NCI-H1105 treated with DMSO at 0.1 percent for 48 hours (cell line): ENCODE measurements at places on chromosomes 16 and 17.

- no peak for DNase-seq
Measured at GRCh38 chr16:75130150-75130771, 13.7 kb upstream of the LDHD start.

DNA sequence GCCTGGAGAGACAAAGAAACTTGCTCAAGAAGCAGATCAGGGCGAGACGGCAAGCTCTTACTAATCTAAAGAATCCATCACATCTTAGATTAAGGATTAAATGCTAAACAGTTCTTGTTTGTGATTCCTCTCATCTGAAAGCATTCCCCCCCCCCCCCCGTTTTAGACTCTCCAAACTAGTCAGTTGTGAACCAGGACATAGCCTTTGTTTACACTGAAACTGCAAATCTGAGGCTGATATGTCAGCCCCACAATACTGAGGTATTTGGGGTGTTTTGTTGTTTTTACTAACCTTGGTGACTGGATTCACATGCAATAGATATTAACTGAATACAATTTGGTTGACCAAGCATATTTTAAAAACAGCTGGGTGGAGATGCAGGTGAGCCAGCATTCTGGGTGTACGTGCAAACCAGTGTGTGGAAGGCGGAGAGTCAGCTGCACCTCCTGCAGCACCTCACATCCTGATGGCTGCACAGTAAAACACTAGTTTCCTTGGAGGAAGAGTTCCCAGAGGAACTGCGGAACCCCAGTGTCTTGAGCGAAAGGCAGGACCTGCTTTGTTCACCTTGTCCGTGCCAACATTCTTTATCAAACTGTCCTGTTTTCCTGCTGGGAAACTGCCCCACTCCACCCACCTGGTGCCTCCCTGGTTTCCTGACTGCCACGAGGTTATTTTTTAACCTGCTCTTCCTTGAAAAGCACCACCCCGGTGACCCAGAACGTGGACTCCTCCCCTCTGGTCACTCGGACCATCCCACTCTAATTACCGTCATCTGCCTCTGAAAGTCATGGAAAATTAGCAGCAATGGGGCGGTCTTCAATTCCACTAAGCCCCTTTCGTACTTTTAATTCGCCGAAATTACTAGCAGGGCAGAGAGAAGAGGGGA lies 1.2 kb upstream of the YPEL2 start:
- DNase-seq = no peak

DNA sequence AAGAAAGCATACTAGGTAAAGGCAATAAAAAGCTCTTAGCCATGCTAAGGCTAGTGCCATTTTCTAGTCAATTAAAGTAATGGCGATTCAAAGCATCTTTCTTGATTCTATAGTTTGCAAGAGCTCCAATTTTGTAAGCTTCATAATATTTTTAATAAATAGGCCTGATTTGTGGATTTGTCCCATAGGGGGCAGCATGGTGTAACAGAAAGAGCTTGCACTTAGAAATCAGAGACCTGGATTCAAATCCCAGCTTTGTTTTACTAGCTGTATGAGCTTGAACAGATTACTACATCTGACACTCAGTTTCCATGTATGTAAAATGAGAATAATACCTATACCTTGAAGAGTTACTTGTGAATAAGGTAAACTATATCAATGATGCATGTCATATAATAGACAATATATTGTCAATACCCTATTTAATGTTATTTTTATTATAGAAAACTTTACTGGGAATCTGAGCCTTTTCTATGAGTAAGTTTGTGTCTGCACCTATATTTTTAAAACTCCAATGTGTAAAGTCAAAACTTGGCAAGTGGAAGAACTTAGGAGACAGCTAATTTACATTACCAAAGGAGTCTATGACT lies 93.6 kb upstream of the NOG start:
- peak; percentile 11 for DNase-seq

DNA sequence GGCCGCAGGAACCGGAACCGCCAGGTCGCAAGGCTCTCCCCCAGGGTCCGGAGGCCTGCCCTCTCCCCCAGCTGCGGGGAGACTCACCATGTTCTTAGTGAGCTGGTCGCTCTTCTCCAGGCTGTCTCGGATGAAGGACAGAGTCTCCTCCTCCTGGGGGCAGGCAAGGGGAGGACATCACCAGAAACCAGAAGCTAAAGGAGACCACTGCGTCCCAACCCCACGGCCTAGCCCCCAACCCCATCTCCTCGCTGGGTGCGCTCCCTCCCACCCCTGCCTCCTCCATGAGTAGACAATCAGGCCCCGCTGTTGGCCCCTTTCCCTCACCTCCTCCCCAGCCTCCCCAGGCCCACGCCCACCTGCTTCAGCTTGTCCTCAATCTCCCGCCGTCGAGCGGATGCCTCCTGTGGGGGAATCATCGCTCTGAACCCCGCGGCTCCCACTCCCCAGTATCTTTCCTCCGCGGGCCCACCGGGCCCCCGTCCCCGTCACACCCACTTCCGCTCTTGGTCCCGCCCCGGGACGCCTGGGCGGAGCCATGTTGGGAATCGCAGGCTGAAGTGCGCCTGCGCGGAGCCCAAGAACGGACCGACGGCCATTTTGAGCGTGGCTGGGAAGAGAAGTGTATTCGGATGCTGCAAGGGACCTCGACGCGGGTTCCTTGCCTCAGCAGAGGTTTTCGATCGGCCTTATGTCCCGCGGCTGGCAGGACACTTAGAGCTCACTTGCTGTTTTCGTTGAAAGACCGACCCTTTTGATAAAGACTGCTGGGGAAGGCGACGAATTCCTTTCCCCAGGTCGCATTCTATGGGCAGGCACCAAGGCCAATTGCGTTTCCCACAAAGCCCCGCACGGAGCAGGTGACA lies at the start of gene EXOC7:
TSS of gene EXOC7 (minus strand) at position 514 of the 866 bp plus-strand sequence. CDS start at position 419, 95 bp downstream.
- DNase-seq = peak; percentile 82

DNA sequence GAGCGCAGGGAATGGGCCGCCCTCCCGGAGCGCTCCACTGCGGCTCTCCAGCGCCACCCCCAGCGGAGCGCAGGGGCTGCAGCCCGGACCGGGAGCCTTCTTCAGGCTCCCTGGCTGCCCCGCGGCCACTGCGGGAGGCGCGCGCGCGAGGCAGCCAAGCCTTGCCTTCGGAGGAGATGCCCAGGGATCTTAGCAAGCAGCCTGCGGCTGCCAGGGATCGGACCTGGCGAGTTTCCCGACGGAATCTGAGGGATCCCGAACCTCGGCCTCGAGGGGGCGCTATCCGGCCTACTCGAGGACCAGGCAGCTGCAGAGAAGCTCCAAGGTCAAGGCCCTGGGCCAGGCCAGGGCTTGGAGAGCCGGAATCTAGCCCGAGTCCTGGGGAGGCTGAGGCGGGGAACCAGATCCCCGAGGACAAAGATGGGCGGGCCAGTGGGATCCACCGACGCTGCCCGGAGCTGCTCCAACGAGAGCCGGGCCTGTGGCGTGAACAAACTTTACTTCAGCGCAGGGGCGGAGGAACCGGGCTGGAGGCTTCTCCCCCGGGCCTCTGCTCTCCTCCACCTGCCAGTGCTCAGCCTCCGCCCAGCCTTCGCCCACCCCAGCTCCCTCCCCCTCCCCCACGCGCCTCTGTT lies at the start of gene IRX6:
TSS of gene IRX6 (plus strand) at position 567 of the 635 bp plus-strand sequence. CDS start 889 bp downstream, outside the sequence.
- peak; percentile 79 for DNase-seq

DNA sequence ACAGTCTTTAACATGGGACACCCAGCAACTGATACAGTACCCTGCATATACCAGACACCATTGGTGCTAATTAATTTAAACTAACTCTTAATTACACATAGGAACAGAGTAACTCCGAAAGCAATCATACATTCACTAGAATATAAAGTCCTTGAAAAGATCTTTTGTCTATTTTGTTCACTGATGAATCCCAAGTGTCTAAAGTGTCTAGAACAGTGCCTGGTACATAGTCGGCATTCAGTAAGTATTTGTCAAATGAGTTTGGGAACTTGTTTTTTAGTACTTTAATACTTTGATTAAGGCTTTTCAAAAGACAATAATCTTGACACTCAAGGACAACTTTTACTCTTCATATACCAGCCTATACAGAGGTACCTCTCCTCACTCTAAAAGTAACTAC lies 13.8 kb downstream of the YWHAE start:
- no peak for DNase-seq

- DNase-seq = no peak
Measured at GRCh38 chr17:74578979-74579378, 11.7 kb upstream of the CD300H start.

- peak; percentile 69 for DNase-seq
Measured at GRCh38 chr17:64320613-64321553, 57.8 kb upstream of the TEX2 start.

DNA sequence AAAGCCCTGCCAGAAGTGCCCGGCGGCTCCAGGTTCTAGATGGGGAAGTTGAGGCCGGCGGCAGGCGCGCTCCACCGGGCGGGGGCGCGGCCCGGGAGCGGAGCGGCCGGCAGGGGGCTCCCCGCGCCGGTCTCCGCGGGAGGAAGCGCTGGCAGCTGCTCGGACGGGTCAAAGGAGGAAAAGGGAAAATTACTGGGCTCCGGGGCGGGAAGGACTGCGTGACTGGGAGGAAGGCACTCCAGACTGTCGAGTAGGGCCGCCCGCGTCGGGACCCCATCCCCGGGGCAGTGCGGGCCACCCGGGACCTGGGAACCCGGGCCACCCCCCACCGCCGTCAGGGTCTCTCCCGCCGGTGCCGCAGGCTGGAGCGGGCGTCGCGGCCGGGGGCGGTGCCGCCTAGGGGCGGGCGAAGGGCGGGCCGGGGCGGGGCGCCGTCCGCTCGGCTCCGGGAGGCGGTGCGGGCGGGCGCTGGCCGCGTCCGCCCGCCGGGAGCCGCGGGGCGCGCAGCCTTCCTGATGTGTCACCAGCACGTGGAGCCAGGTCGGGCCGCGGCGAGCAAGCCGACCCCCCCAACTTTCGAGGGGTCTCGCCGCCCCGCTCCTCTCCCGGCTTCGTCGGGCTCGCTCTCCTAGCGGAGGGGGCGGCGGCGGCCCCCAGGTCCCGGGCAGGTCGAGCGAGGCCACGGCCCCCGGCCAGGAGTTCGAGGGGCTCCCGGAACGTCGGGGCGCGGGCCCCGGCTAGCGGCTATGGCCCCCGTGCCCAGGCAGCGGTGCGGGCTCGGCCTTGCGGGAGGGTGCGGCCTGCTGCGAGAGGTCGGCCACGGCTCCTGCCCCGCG lies 167.5 kb downstream of the RAB11FIP4 start:
- DNase-seq = peak; percentile 31

GRCh38 chr17:77445760-77446532 lies 305.2 kb downstream of the SEC14L1 start:
- no peak for DNase-seq

DNA sequence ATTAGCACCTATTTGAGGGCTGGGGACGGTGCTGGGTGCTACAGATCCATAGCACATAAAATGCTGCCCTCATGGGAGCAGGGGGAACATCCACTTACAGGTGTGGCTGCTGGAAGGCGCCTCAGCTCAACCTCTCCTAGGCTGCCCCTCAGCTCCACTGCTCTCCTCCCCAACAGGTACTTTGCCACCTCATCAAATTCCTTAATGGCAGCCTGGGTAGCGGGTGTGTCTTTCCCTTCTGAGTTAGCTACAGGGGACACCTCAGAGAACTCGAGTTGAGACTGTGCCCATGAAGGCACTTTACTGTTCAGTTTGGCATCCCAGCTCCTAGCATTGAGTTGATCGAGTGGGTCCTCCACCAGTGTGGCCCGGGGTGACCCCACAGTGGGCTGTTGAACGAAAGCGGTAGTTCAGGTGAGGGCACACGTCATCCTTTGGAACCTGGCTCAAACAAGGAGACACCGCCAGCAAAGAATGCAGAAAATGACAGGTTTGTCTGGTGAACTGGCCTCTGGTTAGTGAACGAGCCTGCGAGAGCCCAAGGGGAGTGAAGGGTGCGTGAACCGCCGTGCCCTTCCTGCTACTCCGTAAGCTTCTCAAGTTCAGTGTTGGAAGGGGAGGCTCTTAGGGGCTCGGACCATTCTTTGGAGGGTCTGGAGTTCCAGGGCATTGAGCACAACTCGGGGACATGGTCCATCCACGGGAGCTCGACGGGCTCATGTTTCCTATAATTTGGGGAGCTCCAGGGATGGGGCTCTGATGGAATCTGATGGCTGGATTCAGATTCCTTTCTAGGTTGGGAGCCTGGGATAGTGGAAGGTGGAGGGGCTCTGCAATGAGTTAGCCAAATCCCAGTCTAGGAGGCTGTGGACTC lies 3.5 kb upstream of the CMIP start:
- no peak for DNase-seq

DNA sequence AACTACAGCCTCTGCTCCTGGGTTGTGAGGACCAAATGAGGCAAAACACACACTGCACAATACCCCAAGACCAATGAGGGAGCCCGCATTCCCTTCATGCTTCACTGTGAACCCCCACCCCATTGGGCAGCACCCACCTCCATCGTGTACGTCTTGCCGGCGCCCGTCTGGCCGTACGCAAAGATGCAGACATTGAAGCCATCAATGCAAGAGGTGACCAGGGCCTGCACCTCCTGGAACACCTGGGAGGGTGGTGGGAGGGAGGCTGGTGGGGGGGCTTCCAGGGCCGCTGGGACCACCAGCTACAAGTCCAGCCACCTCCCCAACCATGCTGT lies 28.4 kb downstream of the KATNB1 start:
- DNase-seq = no peak

DNA sequence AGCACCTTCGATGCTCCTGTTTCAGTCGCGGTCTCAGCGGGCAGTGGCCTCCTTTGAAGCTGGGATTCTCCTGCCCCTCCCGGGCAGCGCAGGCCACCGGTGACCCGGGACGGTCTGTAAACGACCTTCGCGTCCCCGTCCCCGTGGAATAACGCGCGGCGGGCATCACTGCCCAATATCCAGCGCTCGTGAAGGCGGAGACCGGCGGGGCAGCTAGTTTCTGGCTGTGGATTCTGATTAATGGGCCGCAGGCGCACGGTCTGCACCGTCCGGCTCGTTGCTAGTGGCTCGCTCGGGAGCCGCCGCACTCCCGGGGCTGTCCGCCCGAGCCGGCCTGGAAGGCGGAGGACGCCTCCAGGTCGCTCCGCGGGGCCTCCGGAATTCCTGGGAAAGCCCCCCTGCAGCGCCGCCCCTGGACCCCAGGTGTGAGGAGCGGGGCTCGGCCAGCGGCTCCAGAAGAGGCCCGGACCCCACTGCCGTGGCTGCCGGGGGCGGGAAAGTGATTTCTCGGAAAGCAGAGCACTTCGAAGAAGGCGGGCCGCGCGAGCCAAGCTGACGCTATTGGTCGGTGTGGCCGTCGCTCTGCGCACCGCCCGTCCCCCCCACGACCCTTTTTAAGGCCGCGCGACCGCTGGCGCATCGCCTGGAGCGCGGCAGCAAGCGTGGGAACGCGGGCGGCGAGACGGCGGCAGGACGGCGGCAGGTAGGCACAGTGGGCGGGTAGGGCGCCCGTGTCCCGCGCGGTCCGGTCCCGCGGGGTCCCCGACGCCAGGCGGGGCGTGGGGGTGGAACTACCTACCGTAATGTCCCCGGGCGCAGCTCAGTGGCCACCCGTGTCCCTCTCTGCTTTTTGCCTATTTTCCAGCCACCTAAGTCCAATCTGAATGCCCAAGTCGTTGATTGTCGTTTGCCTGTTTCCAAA lies at the start of gene IRF8:
TSS of gene IRF8 (plus strand) at position 642 of the 922 bp plus-strand sequence. CDS start 3,854 bp downstream, outside the sequence.
- peak; percentile 62 for DNase-seq

GRCh38 chr16:1920727-1921171 lies 2.5 kb upstream of the HS3ST6 start:
- DNase-seq = no peak
